Natural killer cell (primary cell): ENCODE measurements at places on chromosomes 7 and 10.
A peak's percentile ranks its signal among the peaks of the same experiment; 100 is the strongest.

- DNase-seq = no peak
Observed at GRCh38 chr10:107433605-107434004, 269.1 kb upstream of the SORCS1 start.

DNA sequence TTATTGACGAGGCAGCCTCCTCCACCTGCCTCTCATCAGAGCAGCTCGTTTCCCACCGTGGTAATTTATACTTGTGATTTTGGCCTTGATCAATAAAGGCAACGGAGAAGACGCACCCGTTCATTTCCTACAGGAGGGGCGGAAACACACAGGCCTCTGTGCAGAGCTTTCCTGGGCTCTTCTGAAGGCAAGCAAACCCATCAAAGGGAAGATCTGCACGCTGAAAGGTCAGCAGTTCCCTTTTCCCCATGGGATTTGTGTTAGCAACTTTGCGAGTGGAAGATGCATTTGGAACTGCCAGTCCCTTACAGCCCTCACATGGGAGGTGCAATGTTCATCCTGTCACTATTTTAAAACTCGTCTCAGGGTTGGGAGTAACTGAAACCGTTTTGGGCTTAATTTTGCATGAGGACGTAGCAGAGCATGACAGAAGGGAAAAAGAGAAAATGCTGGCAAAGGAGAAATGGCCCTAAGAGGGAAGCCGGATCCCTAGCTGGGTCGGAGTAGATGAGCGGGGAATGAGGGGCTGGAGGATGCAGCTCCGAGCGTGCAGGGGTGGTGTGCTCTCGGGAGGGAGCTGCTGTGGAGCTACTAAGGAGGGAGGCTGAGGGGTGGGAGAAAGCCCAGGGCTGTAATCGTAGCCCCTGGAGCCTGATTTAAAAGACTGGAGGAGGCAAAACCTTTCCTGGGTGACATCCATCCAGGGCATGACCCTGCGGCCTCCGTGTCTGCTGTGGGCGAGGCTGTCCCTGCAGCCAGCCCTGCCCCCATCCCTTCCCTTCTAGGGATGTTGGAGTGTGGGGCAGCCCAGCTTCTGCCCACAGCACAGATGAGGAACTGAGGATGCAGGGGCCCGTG, 111.1 kb upstream of the FAM20C start:
- no peak for DNase-seq

- no peak for DNase-seq
Observed at GRCh38 chr10:78617631-78618030, 451.1 kb upstream of the ZMIZ1 start.

GRCh38 chr10:104274762-104275721, 6.1 kb downstream of the GSTO2 start:
- no peak for DNase-seq

DNA sequence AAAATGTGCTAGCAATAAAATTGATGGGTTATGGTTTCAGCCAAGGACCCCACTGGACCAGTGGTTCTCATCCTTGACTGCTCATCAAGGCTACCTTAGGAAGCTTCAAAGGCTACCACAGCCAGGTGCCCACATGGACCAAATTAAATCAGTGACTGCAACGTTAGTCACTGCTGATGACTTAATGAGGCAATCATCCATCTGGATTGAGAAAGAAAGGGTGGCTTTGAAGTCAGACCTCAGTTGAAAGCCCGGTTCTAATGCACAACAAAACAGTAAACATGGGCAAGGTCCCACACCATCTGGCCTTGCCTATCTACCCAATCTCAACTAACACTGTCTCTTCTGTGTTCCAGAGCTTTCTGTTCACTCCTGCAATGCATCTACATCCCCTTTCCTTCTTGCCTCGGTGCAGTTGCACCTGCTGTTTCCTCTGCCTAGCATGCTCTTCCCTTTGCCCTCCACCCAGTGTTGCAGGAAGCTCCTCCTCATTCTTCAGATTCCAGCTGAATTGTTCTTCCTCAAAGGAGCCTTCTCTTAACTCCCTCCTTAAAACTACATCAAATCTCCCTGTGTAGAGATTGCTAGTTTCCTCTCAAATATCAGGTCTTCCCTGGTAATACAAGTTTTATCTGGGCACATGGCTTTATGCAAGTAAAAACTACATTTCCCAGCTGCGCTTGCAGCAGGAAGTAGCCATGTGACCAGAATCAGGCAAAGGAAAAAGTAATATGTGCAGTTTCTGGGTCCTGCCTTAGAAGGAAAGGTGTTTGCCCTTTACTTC, 10.3 kb upstream of the KCNK18 start:
- peak; percentile 21 for DNase-seq

GRCh38 chr10:129388435-129388834, 78.6 kb upstream of the MGMT start:
- DNase-seq = no peak

DNA sequence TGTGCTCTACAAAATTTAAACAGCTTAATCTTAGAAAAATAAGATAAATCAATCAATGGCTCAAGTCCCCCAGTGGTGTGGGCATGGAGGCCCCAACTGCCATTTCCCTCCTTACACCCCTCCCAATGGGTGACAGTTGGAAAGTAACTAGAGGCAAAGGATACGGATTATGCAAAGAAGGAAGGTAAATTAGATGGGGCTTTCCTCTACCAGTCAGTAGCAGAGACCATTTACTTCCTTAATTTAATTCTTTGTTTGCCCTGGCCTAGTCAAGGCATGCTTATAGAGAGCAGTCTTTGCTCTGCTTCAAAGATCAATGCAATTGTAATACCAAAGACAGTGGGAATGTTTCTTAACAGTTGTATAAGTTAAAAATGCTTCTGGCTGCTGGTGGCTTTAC, 63.3 kb upstream of the PAPSS2 start:
- no peak for DNase-seq

GRCh38 chr10:67297637-67298181, 371.9 kb downstream of the LRRTM3 start:
- DNase-seq = no peak

- no peak for DNase-seq
Observed at GRCh38 chr7:151803841-151804240, 73.1 kb downstream of the PRKAG2 start.

DNA sequence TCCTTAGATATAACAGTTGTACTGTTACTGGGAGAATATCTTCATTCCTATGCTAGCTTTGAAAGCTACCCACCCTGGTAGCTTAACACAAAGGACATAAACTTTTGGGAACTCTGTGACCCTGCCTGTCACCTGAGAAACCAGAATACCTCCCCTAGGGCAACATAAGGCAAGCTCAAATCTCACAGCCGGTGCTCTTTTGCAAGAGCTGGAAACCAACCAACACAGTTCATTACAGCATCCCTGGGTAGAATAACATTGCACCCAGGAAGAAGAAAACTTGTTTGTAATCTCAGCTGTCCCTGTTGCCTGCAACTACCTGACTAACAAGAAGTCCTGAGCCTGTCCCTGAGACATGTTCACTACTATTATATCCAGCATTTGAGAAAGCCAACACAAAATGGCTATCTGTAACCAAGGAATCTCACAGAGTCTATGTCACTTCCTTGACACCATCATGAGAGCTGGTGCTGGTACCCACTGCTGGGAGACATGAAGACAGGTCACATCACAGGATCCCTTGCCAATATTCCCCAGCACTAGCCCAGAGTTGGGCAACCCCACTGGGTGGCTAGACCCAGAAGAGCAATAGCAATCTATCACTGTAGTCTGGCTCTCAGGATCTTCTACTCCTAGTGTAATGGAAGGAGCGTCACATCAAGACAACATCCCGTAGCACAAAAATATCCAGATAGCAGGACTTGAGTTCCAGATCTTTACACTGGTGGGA, 31.3 kb downstream of the AKR1C3 start:
- DNase-seq = no peak

GRCh38 chr7:38751416-38751815, 120.2 kb upstream of the AMPH start:
- DNase-seq = no peak

- DNase-seq = no peak
Observed at GRCh38 chr7:136053689-136054485, 76.7 kb upstream of the MTPN start.

DNA sequence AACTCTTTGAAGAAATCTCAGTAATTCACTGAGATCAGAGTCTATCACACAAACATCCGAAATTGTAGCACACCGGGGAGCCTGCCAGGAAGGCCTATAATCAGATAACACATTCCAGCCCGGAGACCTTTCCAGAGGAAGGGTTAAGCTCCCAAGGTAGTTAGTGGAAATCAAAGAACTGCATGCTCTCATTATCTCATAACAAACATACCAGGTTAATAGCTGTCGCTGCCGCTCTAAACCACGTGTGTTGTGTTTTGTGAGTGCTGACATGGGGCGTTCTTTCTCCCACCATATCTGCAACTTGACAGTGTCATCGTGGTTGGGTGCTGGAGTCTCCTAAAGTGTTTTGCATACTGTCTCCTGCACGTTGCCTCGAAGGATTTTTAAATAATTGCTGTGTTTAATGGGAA, 120.7 kb upstream of the CARD11 start:
- DNase-seq = no peak

GRCh38 chr10:43045631-43046287, 31.1 kb upstream of the RET start:
- peak; percentile 9 for DNase-seq
